ENCODE measurements at places on chromosomes 12 and 14.

DNA sequence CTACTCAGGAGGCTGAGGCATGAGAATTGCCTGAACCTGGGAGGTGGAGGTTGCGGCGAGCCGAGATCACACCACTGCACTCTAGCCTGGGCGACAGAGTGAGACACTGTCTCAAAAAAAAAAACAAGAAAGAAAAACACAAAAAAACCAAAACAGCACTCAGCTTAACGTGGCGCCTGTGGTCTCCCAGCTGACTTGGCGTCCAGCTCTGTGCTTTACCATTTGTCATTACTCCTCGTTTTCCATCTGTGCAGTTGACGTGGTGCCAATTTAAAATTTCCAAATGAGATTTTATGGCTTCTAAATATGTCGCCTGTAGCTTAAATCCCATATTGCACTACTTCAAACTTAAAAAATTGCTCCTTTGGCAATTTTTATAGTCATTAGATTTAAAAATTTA is 2.0 kb downstream of the MGP start:
- no peak for DNase-seq

- no peak for DNase-seq
Observed at GRCh38 chr14:92328664-92329255, 5.8 kb downstream of the SLC24A4 start.

- peak; percentile 20 for DNase-seq
Observed at GRCh38 chr14:105107781-105108515, 42.7 kb upstream of the GPR132 start.

DNA sequence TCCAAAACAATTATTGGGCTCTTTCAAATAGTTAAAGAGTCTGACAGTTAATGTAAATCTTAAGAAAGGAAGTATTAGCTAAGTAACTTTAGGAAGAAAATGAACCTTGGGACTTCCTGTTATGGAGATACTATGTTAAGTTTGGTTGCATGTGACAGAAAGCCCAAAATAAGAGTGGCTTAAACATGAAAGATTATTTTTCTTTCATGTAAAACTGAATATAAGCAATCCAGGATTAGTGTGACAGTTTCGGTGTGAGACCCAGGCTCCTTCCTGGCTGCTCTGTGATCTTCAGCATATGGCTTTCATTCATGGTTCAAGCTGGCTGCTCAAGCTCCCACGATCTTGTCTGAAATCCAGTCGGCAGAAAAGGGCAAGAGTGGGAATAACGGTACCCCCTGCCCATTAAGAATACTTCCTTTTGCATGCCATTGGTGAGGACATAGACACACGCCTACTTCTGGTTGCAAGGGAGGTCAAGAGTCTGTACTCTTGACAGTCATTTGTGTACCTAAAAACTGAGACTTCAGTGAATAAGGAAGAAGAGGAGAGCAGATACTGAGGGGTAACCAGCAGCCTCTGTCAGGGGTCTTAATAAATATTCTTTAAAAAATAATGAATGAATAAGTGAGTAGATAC is 2.2 kb upstream of the RPAP3 start:
- no peak for DNase-seq

- no peak for DNase-seq
Observed at GRCh38 chr12:26918321-26919215, 19.2 kb downstream of the INTS13 start.

DNA sequence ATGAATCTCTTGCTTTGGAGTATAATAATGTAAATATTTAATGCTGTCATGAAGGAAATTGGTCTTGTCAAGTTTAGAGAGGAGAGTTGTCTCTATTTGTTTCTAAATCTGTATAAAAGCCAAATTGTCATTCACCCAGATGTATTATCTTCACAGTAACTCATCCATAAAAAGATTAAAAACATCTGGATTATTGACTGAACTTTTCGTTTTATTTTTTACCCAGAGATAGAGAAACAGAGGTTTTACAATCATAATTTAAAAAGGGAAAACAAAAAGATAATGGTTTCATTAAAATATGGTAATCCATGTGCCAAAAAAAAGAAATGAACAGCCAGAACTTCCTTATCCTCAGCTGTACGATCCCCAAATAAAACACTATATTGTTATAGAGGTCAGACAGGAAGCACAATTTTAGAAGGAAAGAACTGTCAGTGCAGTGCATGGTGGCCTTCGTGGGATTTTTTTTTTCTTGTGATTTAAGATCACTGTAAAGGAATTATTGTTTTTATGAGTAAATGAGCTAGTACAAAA is 125.9 kb downstream of the ACSS3 start:
- no peak for DNase-seq

DNA sequence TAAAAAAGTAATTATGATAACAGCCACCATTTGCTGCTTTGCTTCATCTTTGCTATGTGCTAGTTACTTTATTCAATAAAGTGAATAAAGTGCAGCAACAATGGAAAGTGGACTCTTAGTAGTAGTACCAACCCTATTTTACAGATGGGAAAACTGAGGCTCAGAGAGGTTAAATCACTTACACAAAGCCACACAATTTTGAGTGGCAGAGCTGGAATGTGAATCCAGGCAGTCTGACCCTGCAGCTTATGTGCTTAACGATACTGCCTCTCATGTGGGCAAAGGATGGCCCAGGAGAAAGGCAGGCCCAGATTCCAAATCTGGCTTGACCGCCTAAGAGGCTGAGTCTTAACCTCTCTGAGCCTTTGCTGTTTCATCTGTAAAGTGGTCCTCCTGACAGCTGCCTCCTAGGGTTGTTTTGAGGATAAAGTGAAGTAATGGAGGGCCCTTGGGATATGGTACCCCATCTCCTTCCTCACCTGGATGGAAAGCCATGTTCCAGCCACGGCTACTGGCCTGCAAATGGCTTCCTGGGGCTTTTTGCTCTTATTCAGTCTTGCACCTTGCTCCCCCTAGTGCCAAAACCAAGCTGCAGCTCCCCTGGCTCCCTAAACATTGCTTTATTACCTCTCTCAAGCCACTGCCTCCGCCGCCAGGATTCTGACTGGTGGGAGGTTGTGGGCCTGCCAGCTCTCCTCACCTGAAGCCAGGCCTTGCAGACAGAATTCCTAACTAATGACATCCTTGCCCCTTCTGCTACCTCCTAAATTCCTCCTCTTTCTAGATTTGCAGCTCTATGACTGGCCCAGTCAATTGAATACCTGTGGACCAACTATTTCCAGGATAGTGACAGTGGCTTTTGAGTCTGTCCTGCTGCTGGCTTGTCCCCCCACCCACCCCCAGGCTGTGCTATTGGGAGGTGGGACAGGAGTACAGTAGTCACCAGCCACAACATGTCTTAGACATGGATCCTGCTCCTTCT is 283.3 kb upstream of the PWP1 start:
- peak; percentile 70 for DNase-seq

DNA sequence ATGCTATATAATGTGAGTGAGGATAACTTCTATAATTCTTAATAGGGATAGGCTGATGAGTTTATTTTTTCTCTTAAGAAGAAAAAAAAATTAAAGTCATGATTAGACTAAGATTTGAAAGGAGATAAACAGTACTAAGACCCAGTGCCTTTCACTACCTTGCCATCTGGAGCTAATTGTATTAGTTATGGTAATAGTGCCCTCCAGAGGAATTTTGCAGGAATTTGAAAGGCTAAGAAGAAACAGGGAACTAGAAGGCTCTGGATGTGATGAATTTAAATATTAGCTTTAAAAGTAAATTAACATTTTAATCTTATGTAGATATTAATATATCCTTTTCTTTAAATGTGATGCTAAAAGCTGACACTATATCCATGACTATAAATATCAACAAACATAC is 36.6 kb upstream of the PIK3C2G start:
- DNase-seq, result no peak

Data from activated CD8-positive, alpha-beta memory T cell treated with anti-CD3 and anti-CD28 coated beads, Interleukin-2, amount 50 U/mL, for 48 hours (primary cell).